ENCODE measurements at places on chromosomes 16 and 17. TPM values are rescaled to one million over a fixed set of nuclear protein-coding genes. Genes with fewer than 3 reads are reported as not detected.

DNA sequence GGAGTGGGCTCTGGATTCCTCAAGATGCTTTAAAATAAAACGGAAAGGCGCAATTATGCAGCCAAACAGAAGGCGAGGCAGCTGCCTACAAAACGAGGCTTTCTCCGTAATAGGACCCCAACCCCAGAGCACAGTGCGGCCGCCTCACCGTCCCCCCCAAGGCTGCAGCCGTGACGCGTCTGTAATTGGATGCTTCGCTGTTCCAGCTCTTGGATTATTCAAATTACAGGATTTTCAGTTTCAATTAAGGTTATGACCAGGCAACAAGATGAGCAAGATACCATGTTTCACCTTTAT, 37.3 kb upstream of the ABR start:
- DNase-seq = no peak

DNA sequence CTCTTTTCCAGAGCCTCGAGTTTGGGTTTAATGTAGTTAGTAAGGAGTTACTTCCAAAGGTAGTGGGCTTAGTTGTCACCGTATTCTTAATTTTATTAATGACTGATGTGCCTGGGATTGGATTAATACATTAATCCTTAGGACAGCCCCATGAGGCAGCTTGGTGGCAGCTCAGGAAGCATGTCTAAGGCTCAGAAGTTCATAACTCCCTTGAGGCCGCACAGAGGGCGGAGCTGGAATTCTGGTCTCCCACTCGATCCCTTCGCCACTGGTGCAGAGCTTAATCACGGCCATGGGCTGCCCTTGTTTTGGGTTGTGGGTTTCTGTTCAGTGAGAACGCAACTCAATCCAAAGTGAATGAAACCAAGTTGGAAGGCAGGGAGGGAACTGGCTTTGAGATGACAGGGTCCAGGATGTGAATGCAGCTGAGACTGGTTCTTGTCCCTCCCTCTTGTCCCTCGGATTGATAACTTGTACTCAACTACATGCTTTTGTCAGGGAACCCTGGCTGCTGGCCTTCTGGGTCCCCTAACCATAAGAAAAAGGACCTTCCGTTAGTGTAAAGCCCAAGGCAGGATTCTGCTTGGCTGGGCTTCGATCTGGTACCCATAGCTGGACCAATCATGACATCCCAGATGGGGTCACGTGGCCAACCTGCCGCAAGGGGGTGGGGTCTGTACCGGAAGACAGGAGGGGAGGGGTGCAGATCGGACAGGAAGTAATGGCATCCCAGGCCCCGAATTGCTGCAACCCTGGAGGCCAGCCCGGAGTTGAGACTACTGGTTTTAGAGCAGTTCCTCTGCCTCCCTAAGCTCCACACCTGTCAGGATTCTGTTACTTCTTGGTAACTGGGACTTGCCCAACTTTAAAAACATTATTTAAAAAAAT, 45.4 kb downstream of the SNX20 start:
- DNase-seq = no peak

DNA sequence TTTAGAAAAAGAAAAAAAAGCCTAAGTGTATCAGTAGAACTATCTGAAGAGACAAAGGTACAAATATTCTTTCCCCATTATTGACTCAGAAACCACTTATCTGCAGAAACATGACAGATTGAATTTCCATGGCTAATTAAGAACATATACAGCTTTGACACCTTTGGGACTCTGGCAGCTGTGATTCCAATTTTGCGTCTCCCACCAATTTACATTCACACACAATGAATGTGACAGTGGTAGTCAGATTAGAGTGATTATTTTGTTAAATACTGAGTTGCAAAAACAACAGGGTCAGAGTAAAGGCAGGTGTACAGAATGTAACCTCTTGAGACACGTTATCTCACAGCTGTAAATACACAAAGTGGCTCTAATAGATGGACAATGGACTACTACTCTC, 5.3 kb upstream of the PPM1D start:
- no peak for DNase-seq

TBC1D3H gene
- not detected for total RNA-seq

- DNase-seq = no peak
These were observed 24.4 kb downstream of the YWHAE start for GRCh38 chr17:1375615-1376014.

DNA sequence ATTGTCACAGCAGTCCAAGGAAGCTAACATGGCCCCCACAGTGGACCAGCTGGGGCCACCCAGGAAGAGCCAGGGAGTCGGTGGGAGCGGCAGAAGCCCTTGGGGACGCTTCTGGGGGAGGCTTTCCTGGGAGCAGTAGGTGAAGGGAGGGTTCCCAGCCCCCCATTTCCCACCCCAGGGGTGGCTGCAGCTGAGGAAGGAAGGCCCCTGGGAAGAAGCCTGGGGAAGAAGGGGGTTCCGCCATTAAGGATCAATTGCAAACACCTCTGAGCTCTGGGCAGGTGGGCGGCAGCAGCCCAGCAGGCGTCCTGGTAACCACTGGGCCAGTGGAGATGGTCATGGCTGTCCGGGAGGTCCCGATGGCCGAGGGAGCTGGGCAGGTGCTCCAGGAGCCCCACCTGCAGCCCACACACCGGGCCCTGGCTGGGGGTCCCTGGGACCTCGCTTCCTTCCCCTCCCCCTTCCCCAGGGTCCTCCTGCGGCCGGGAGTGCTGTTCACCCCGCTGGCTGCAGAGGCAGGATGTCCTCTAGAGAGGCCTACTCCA, 592 bp upstream of the PERCC1 start:
- peak; percentile 33 for DNase-seq

DNA sequence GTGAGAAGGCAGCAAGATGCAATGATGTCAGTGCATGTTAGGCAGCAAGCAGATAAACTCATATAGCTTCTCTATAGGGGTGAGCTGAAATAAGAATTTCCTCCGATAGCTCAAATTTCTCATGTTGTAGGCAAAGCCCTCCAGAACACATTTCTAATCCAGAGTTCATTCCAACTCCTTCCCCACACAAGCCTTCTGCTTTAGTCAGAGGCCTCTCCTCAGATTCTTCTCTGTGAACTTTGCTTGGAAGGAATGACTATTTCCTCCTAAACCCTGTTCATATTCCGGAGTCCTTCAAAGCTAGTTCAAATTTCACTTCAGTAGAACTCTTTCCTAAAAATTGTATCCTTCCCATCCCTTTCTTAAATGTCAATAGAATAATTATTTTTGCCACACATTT, 144.8 kb downstream of the KCNJ2 start:
- DNase-seq = no peak

MRPL12 gene
- 2.3 TPM for total RNA-seq
